ENCODE measurements at places on chromosomes 3 and 15. TPM values are rescaled to one million over a fixed set of nuclear protein-coding genes. Genes with fewer than 3 reads are reported as not detected.

- no peak for DNase-seq
Measured at GRCh38 chr3:160953686-160954085, 151.5 kb downstream of the B3GALNT1 start.

Gene HEXA
- 125 TPM for polyA plus RNA-seq

DNA sequence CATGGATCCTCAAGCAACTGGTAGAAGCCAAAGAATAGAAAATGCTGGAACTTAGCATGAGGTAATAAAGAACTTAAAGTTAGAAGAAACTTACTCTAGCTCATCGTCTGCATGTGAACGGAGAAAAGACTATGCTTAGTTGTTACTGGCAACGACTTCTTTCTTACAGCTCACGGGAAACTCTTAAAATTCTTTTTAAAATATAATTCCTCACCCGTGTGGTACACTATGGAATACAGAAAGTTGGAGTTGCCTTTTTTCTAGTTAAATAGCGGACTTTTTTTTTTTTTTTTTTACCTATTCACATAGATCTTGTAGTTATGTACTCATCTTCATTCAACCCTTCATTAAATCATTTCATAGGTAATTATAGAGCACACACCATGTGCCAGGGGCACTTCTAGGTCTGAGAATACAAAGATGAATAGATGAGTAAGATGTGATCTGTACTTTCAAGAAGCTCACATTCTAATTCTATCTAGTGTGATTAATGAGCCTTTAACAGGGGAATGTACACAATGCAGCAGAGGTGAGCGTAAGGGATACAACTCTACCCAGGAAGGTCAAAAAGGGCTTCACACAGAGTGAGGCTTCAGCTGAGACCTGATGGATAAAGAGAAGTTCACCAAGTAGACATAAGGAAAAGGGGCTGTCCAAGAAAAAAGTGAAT lies 18.4 kb upstream of the KCNMB2 start:
- no peak for DNase-seq

DNA sequence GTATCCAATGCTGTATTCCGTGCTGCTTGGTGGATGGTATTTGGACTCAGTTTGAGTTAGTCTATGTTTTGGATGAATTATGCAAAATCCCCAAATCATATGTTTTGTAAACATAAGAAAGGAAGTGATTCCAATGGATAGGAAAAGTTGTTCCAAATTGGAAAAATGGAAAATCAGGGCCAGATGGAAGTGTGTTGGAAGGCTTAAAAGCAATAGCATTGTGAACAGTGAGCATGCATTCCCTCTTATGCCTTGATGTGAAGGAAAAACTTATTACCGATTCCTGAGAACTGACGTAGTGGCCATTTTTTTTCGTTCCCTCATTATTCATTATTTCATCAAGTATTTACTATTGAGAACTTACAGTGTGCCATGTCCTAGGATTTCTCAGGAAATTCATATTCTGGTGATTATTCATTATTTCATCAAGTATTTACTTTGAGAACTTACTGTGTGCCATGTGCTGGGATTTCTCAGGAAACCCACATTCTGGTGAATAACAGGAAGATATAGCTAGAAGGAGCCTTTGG lies 144.1 kb upstream of the TPRG1 start:
- DNase-seq, result no peak

- no peak for DNase-seq
Measured at GRCh38 chr15:68377766-68378165, 54.2 kb downstream of the ITGA11 start.

DNA sequence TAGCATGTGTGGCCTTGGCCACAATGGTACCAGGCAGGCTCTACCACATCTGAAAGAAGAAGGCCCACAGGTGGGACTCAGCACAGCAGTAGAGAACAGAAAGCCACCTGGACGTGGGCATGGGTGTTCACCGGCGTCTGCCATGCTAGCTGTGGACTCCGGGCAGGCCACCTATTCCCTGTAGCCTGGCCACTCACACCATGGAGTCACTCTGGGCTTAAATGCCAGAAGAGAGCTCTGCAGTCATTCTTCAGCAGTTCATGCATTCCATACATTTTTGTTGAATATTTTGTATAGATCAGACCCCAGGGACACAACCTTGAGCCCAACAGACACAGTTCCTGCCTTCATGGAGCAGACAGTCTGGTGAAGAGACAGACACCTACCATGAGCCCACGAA lies 138.6 kb downstream of the SRGAP3 start:
- no peak for DNase-seq

- DNase-seq, result no peak
Measured at GRCh38 chr15:28094732-28095521, 4.2 kb downstream of the OCA2 start.
